ENCODE measurements at places on chromosomes 2 and 18.

DNA sequence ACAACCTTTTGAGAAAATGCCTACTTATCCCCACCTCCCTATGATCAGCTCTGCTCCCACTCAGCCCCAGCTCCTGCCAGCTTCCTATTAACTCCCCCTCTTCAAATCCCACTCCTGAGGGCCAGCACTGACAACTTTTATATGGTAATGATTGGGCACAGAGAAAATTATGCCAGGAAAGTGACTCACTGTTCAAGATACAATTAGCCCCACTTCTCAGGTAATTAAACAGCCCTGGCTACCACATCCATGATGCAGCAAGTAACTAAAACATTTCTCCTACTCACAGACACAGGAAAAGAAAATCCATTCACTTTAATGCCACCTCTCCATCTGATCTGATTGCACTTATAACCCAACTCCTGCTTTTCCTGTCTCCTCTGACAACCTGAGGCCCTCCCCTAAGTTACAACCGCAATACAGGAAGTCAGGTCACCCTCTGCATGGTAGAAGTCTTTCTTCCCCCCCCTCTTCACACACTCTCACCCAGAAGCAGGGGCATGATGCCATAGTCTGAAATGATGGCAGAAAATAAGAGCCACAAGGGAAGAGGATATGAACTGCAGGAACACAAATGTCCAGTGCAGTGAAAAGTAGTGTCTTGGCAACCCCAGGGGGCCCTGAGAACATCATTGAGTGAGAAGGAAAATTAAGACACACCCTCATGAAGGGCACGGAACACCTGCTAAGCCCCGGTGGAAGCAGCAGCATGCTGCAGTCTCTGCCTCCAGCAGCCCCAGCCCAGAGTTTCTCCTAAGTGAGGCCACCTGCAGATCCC, 54.4 kb downstream of the STK39 start:
- peak; percentile 68 for DNase-seq

- DNase-seq: no peak
These were observed 987.7 kb downstream of the TSN start for GRCh38 chr2:122743021-122743675.

DNA sequence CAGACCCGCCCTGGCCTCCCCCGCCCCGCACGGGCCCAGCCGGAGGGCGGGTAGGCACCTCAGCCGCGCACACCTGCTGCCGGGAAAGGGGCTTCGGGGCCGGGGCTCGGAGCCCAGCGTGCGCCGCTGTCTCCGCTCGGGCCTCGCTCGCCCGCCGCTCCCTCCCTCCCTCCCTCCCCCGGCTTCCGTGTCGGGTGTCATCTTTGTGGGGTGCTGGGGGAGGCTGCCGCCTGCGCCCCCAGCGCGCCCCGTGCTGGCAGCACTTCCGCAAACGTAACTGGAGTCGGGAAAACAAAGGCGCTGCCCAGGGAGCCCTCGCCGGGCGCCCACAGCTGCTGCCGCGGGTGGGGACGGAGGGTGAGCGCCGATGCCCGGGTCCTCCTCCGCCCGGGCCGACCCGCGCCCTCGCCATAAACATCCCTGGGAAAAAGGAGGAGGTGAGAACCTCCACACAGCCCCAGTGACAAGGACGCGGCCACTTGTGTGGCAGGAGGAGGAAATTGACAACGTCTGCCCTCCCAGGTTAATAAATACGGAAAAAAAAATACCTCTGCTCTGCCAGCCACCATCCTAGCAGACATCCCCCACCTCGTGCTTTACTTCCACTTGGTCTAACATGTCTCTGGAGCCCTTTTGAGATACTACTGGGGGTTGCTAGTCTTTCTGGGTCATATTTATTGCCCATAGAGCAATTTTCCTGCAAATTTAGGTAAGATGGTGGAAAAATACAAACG, 550 bp downstream of the MFSD6 start:
- DNase-seq: peak; percentile 87

GRCh38 chr2:213187833-213188532, 36.6 kb upstream of the IKZF2 start:
- no peak for DNase-seq

GRCh38 chr18:68861365-68861764, 63.5 kb downstream of the CCDC102B start:
- DNase-seq: no peak

- DNase-seq: no peak
These were observed 317.9 kb upstream of the TANK start for GRCh38 chr2:160842286-160842685.

GRCh38 chr2:17599617-17600016, 59.1 kb downstream of the VSNL1 start:
- no peak for DNase-seq

- no peak for DNase-seq
These were observed 37.3 kb upstream of the SH3BP4 start for GRCh38 chr2:234914371-234915154.

DNA sequence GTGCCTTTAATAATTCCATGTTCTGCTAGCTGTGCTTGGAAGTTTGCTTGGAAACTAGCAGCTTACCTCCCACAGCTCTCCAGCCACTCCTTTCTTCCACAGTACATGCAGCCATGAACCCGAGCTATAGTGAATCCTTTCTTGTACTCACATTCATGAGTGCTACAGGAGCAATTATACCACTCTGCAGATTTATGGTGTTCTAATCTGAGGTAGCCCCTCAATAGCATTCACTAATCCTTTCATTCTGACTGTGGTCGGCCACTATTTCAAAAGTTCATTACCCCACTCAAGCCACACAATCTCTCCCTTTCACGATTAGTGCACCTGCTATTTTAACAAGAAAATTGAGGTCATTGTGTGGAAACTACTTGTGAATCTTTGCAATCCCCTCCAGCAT, 53.2 kb downstream of the CSRNP3 start:
- no peak for DNase-seq

DNA sequence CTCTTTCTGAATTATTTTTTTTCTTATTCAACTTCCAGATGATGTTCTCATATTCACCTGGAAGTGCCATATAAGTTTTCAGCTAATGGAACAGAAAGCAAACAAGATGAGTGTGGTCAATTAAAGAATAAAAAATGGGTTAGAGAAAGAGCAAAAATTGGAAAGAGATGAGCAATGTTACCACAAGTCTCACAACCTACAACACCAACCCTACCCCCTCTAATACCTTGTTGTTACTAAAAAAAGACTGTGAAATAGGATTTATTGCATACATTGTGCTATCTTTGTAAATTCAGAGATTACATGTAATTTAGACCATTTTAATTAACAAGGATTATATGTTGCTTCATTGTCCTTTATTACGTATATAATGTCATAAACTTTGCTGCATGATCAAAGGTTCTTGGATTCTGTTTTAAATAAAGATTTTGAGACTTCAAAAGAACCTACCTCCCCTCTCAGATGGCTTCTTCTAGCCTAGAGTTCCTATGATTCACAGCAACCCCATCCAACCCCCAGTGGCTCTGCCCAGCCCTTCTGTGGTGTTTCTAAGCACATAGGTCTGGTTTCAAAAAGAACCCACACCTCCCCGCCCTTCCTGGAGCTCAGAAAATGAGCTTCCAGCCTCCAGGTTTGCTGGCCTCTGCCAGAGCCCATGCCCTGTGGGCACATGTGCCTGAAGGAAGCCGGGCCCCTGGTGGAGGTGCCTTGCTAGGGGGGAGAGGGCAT, 24.7 kb downstream of the LGALSL start:
- DNase-seq: no peak

- no peak for DNase-seq
These were observed 124.1 kb upstream of the CDH19 start for GRCh38 chr18:66727991-66728390.

DNA sequence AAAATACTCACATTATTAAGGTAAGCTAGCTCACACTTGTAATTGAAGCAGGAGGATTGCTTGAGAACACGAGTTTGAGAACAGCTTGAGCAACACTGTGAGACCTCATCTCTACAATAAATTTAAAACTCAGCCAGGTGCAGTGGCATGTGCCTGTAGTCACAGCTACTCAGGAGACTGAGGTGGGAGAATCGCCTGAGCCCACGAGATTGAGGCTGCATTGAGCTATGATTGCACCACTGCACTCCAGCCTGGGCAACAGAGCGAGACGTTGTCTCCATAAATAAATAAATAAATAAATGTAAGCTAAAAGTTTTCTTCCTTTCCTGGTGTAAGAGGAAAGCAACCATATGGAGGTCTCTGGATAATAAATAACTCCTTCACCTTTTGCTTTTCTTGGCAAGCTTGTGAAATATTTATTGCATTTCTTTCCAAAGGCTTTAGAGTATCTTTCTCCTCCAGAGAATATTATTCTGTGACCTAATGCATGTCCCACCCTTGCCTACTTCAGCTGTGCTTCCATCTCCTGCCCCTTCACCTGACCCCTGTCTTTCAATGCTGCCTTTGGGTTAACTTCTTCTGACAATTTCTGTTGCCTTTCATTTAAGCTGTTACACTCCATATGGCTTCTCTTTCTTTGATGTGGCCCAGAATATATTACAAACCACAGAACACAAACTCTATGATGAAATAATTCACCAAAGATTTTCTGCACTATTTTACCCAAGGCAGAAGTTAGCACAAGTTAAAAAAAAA, 280.7 kb upstream of the RND3 start:
- no peak for DNase-seq

- peak; percentile 84 for DNase-seq
These were observed 7.9 kb downstream of the PCBP1 start for GRCh38 chr2:70094978-70095719.

- DNase-seq: no peak
These were observed 81.4 kb upstream of the LPIN2 start for GRCh38 chr18:3094338-3094684.

- no peak for DNase-seq
These were observed 46.4 kb downstream of the HS1BP3 start for GRCh38 chr2:20604401-20604911.

DNA sequence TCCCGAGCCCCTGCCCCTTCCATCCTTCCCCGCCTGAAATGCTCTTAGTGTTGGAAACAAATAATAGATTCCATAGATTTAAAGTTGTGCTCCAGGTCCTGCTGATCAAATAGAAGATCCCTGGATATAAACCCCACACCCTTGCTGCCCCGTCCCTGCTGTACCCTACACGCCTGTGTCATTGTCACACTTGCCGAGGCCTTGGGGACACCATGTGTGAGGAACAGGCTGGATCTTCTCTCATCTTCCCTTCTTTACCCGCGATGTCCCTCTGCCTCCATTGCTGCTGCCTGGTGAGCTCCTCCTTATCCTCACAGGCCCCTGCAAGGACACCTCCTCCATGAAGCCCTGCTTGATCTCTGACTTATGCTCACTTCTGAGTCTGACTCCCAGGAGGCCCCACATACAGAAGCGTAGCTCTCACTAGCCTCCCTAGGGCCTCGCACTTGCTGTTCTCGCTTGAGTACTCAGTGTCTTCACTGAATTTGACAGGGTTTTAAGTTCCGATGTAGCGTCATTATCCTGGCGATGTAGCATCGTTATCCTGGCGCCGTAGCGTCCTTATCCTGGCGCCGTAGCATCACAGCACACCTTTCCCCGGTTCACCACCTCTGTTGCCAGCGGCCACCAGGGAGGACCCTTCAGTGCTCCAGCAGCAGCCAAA, 221.9 kb downstream of the NDUFA10 start:
- DNase-seq: no peak

DNA sequence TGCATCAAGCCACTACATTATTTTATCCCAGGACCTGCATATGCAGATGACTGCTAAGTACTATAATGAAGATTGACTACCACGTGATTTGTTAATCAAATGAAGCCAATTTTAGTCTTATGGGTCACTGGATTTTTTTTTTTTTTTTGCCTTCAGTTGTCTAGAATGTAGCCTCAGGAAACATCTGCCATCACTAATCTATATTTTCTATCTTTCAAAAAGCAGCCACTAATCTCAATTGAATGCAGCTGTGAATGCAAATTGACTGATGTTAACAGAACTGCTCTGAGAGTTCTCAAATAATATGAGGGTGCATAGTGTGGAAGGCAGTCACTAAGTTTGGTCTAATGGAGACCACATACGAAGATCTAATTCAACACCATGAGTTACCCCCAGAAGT, 106.3 kb downstream of the ABCA12 start:
- no peak for DNase-seq

DNA sequence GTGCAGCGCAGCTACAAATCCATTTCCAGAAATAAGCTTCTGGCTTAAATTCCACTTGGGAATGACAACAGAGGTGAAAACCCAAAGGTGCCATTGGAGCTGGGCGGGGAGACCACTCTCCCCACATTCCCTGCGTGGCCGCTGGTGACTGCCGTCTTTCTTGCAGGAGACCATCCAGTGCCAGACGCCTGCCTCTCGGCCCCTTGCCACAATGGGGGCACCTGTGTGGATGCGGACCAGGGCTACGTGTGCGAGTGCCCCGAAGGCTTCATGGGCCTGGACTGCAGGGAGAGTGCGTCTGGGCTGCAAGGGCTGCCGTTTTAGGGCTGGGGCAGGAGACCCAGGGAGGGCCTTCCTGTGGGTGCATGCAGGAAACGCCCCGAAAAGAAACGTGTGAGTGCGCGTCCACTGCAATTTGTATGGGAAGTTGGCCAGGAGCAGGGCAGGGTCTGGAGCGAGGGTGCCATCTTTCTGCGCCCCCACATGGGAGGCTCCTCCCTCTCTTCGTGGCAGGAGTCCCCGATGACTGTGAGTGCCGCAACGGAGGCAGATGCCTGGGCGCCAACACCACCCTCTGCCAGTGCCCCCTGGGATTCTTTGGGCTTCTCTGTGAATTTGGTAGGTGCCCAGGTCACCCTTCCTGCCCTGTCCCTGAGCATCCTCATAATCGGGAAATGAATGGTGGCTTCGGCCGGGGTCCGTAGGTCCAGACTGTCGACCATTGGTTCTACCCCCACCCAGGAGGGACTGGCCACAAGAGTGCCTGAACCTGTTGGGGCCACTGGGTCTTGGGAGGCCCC, 49.9 kb downstream of the SNED1 start:
- DNase-seq: no peak

GRCh38 chr2:238136820-238137537, 1.5 kb upstream of the KLHL30 start:
- no peak for DNase-seq

DNA sequence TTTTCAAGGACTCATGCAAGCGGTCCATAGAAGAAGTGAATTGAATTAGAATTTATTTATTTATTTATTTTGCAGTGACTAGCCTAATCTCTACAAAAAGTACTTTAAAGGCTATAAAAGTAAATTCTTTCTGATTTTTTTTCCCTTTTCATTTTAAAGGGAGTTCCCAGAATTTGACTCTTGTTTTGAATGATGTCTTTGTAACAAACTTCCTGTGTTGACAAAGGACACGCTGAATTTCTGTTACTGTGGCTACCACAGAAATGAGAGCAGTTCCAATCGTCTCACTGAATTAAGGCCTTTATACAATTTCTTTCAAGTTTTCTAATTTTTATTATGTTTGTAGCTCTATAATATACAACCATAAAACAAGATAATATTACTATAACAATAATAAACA, 46.3 kb upstream of the LPIN2 start:
- DNase-seq: peak; percentile 86

GRCh38 chr18:12408247-12408869, 629 bp downstream of the PRELID3A start:
- DNase-seq: peak; percentile 14

- no peak for DNase-seq
These were observed 79.5 kb upstream of the OTOF start for GRCh38 chr2:26557244-26557925.

DNA sequence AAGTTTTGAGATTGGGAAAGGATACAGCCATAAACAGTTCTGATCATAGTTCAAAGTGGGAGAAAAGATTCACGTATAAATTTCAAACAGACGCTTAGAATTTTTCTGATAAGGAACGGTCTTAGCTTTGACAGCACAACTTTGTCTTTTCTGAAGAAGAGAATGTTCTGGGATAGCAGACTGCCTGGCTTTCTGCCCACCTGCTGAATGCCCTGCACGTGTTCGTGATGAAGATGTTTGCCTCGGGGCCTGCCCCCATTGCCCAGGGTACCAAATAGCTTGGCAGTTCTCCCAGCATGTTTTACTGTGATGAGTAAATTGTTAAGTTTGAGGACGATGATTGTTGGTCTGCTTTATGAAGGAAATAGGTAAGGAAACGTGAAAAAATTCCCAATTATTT, 4.6 kb downstream of the MRPL33 start:
- DNase-seq: no peak

All from CD4-positive, alpha-beta T cell treated with Interleukin-17A for 1 hour (primary cell).